ENCODE measurements at places on chromosomes 2 and 18. TPM values are rescaled to one million over a fixed set of nuclear protein-coding genes. Genes with fewer than 3 reads are reported as not detected.

UGT1A3 gene
- total RNA-seq, result 0.13 TPM

KIF5C gene
- 0.46 TPM for total RNA-seq

VWC2L gene
- not detected for total RNA-seq

HOXD13 gene
- 0.15 TPM for total RNA-seq

SMYD5 gene
- total RNA-seq, result 54.7 TPM

ARHGAP15 gene
- total RNA-seq, result not detected

ACAA2 gene
- total RNA-seq, result 49.3 TPM

CYBRD1 gene
- total RNA-seq, result 33.9 TPM

SMYD1 gene
- total RNA-seq, result not detected

UPP2 gene
- total RNA-seq, result not detected

PLGLB2 gene
- 0.16 TPM for total RNA-seq

PROC gene
- total RNA-seq, result 4.6 TPM

EDAR gene
- 0.09 TPM for total RNA-seq

GALNT3 gene
- not detected for total RNA-seq

NTSR2 gene
- total RNA-seq, result not detected

ACVR1C gene
- total RNA-seq, result not detected

REG1B gene
- not detected for total RNA-seq

GALR1 gene
- total RNA-seq, result not detected

FSIP2 gene
- total RNA-seq, result not detected

CFC1B gene
- not detected for total RNA-seq

TEKT4 gene
- not detected for total RNA-seq

APLF gene
- 0.66 TPM for total RNA-seq

ALPP gene
- total RNA-seq, result 12.1 TPM

ACADL gene
- total RNA-seq, result 0.14 TPM

FAP gene
- total RNA-seq, result not detected

CROCC2 gene
- total RNA-seq, result not detected

Measured in A549 treated with Hydrocortisone at 1 μM for 4 hours (cell line).